ENCODE measurements at places on chromosomes 13 and 19.

- no peak for DNase-seq
Observed at GRCh38 chr19:16208064-16208759, 10.5 kb downstream of the AP1M1 start.

DNA sequence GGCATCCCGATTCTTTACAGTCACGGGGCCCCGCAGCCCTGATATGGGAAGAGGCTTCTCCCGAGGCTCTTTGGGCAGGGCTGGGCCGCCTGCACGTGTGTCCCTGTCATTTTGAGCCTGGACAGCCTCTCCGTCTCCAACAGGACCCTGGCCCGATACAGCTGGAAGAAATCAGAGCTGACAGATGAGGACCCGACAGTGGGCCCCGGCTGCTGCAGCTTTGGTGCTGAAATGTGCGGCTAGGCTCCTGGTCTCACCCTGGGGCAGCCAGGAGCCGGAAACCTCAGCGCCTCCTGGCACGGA, 3.2 kb downstream of the PIAS4 start:
- DNase-seq = no peak

DNA sequence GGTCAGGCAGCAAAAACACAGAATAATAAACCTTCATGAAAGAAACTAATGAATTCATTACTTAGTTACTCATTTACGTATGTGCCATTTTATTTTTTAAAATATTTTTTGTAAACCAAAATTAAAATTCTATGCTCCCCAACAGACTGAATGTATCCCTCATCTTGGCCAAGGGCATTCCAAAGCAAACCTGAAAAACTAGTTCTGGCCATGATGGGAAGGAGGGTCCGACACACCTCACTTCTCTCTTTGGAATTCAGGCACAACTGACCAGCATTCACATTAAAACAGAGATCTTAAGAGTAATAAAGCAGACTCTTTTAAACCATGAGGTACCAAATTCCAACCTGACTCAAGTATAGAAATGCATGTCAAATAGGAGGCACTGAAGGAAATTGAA, 1576.9 kb upstream of the SPRY2 start:
- DNase-seq = no peak

GRCh38 chr19:45290381-45290931, 32.2 kb downstream of the CKM start:
- no peak for DNase-seq

DNA sequence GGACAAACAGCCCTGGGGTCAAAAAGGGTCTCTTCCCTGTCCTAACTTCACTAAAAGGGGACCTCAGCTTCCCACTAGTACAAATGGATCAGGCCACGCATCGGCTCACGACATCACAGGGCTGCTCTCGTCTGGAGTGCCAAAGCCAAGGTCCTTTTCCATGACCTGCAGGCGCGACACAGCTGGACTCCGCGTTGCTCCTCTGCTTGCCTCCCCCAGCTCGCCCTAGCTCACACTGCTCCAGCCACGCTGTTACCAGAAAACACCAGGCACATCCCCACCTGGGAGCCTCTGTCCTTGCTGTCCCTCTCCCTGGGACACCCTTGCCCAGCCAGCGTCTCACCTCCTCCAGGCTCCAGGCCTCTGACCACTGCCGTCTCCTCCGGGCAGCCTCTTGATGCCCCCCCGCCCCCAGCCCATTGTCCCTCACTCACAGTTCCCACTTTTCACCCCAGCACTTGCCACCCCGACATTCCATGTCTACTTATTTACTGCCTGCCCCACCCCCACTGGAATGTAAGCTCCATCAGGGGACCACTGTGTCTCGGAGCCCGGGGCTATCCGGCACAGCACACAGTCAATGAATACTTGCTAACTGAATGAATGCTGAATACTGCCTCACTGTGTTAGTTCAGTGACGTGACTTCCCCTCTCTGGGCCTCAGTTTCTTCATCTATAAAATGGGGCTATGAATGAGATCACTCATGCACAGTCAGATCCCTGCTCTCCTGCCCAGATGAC, 20.7 kb downstream of the AKT2 start:
- no peak for DNase-seq
